Right atrium auricular region (tissue), 2 donors: ENCODE measurements at places on chromosomes 7 and 10. TPM values are rescaled to one million over a fixed set of nuclear protein-coding genes. Genes with fewer than 3 reads are reported as not detected.

Gene SFTPA1
- total RNA-seq, result not detected

Gene PRRT4
- 0.37 TPM for total RNA-seq

Gene HOXA1
- 0.20 TPM for total RNA-seq

Gene CYP2E1
- total RNA-seq, result 0.79 TPM

DNA sequence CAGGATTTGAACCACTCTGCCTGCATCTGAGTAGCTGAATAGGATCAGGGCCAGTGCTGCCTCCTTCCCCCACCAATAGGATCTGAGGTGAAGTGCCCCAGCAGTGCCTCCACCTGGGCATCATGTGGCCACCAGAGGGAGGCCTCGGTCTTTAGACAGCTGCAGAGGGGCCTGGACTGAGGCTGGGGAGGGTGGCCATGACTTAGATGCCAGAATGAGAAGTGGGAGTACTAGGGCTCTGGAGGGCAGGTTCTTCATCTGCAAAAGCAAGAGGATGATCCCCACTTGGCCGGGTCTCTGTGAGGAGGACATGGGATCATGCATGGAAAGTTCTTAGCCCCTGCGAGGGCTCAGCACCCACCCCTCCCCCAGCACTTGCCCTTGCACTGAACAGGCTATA lies 56.9 kb downstream of the NEUROG3 start:
- no peaks in the 10 kb centered on the region for H3K27me3 ChIP-seq
- no peak overlapping the region for H3K4me3 ChIP-seq
- H3K27ac ChIP-seq, result no peak overlapping the region
- no peak for DNase-seq
- H3K36me3 ChIP-seq, result no peaks in the 10 kb centered on the region

DNA sequence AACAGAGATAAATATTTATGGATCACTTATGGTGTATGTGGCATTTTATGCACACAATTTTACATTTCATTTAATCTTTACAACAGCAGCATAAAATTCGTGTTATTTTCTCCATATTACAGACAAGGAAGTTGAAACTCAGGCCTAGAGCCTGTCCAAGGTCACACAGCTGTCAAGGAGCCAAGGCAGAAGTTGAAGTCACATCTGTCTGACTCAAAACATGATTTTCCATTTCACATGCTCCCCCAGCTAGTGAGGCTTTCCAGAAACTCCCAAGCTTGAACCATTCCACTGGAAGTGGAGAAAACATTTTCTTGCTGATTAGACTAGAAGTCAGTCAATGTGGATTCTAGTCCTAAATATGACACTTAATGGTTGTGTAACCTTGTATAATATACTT lies 110.5 kb downstream of the HECTD2 start:
- H3K4me3 ChIP-seq, result no peak overlapping the region
- DNase-seq, result no peak
- no peaks in the 10 kb centered on the region for H3K36me3 ChIP-seq
- no peaks in the 10 kb centered on the region for H3K27me3 ChIP-seq

GRCh38 chr10:80449520-80449919 lies 4.6 kb upstream of the TSPAN14 start:
- H3K36me3 ChIP-seq, result no peaks in the 10 kb centered on the region
- no peak overlapping the region for H3K27ac ChIP-seq
- no peaks in the 10 kb centered on the region for H3K27me3 ChIP-seq
- no peak overlapping the region for H3K4me3 ChIP-seq
- H3K4me1 ChIP-seq, result no peaks in the 10 kb centered on the region

DNA sequence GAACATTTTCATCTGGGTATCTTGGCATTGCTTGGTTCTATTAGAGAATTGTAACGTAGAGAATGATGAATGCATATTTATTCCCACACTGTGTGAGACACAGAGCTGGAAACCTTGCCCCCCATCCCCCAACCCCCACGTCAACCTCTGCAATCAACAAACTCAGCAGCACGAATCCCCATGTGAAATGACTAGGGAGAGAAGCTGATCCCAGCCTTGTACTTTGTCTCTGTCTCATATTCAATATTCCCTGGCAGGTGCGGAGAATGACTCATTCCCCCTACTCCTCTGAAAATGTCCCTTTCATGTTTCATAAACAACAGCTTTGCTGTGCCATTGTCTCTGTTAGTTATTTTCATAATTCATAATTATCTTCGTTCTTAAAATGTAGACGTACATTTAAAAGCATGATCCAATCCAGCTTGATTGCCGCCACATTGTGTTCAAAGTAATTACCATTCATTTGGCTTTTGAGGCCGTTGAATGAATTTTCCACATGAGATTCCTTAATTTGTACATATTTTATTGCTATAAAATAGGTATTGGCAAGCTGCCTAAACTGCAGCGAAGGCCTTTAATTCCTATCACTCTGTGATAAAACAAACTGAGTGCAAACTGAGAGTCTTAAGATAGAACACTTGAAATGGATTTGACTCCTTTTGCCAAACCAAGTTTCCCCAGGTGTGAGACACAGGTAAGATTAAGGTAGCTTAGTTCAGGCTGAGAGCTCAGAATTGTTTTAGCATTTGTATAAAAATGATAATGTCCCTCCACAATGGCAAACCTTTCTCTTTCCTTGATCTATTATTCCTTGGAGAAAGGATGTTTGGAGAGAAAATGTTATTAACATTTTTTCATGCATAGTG lies 920.2 kb downstream of the TYW1 start:
- no peak overlapping the region for H3K4me3 ChIP-seq
- no peaks in the 10 kb centered on the region for H3K27me3 ChIP-seq
- no peaks in the 10 kb centered on the region for H3K4me1 ChIP-seq
